ENCODE measurements at places on chromosomes 12 and 14.
A peak's percentile ranks its signal among the peaks of the same experiment; 100 is the strongest.

DNA sequence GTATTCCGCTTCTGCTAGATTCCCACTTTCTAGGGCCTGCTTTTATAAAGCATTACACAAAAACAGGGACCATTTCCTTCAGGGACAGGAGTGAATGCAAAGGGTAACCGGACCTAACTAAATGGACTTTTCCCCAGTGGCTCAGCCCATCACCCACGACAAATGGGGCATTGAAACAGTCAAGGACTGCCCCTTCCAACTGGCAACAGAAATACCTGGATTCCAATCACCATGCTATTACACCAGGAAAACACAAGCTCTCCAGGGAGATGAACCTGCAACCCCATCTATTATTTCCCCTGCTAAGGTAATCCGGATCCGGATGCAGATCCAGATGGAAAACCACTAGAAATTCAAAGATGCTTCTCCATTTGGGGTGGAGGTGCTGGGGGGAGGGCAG is 1.0 kb downstream of the MPHOSPH9 start:
- no peak for DNase-seq

- no peak for DNase-seq
Measured at GRCh38 chr14:68616221-68616902, 176.5 kb downstream of the ZFP36L1 start.

DNA sequence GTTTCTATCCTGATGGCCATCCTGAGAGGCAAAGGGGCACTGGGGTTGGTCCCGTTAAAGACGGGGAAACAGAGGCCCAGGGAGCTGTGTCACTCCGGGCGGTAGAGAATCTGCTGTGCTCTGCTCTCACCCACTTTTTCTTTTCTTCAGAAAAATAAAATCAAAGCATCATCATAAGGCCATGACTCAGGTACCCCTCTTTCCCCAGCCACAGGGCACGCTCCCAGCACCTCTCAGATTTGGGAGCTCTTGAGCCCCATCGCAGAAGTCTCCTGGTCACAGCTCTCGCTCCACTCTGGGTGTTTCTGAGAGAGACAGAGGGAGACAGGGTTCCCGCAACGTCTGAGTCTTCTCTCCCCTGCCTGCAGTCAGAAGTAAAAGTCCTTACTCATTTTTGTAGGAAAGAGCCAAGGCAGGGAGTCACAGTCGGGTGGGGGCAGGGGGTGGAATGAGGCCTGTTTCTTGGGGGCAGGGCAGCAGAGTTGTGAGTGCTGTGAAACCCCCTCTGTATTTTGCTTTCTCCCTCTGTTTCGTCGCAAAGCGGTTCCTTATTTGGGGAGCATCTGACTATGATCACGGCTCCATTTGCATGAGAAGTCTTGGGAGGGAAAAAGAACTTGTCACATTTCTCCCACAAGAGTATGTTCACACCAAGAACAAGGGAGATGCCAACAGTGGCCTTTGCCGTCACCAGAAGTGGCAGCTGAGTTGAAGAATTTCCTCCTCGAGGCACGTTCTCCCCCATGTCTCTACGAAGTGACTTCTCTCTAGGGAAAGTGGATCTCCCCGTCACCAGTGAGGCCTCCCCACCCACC is 139.0 kb downstream of the BCL11B start:
- no peak for DNase-seq

DNA sequence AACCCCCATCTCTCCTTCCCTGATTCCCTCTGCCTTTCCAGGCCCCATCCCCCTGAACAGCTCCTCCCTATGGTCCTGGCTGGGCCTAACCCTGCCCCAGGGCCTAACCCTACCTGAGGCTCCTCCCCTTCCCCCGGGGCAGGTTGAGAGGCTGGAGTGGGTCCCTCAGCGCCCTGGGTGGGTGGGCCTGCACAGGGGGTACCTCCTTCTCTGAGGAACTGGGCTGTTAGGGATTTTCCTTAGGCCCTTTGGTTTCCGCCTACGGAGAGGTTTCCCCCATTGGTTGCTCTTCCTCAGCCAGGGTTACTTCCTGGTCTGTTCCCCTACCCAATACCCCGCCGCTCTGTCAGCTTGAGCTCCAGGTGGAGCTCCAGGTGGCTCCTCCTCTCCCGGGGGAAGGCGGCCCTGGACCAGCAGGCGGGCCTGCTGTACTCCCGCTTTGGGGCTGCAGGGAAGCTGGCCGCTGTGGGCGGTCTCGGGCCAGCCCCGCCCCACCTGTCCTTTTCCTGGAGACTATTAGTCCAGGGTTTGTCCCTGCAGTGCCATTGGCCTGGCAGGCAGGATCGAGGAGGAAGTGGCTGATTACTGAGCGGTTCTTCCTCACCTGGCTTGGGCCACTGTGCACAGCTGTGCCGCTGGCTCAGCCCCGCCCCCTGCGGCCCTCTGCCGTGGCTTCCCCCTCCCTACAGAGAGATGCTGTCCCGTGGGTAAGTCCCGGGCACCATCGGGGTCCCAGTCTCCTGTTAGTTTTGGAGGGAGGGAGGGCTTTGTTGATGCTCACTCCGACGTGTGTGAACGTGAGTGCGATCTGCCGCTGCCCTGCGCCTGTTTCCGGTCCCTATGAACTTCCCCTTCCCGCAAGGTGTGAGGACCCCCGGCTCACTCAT is 2.5 kb downstream of the C12orf57 start:
- DNase-seq = peak; percentile 69

DNA sequence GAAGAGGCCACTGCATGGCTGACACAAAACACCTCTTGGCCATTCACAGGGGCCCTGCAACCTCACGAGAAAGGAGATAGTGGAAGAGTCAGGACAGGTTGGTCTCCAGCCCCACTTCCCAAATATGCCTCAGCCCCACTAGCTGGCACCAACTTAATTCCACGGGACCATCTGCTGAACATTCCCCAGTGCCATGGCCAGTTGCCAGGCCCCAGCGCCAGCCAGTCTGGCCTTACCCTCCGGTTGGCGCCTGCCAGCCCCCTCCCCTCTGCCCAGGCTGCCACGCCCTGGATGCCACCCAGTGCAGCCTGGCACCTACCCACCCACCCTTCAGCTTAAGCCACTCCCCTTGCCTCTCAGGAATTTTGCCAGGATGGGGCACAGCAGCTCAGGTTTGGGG is 21.2 kb upstream of the HSPB8 start:
- no peak for DNase-seq

Measured in activated CD4-positive, alpha-beta T cell treated with anti-CD3 and anti-CD28 coated beads for 24 hours (primary cell).